ENCODE measurements at places on chromosomes 6 and 20. TPM values are rescaled to one million over a fixed set of nuclear protein-coding genes. Genes with fewer than 3 reads are reported as not detected.

The SLC22A7 gene
- total RNA-seq: not detected

GRCh38 chr20:9075264-9076095, 6.6 kb downstream of the PLCB4 start:
- peak; percentile 63 for DNase-seq

The MCCD1 gene
- 0.15 TPM for total RNA-seq

- no peak for DNase-seq
These were observed 108.5 kb upstream of the NHSL1 start for GRCh38 chr6:138607478-138608433.

- DNase-seq: peak; percentile 82
These were observed 165.8 kb upstream of the CITED2 start for GRCh38 chr6:139540276-139540675.

GRCh38 chr6:31272436-31272835, 544 bp upstream of the HLA-C start:
- peak; percentile 8 for DNase-seq

DNA sequence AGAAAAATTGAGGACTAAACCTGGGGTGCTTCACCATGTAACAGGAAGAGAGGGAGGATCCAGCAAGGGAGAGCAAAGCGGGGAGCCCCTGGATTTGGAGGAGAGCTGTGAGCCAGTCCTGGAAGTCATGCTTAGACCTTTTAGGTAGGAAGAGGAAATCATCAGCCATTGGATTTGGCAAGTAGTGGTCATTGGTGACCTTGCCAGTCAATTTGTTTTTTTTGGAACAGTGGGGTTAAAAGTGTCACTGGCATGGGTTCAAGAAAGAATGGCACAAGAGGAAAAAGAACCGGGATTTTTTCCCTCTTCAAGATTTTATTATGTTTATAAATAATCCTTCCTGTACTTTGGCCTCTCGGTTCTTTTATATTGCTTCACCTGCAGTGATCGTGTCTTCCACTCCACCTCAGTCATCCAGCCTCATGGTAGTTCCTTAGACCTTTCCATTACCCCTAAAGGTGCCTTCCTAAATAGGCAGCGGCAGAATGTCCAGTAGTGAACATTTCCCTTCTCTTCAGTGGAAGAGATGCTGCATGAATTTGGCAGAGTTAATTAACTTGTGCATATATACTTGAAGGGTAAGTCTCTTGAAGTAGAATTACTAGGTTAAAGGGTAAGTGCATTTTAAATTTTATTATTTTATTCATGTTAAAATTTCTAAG, 124.7 kb downstream of the QKI start:
- no peak for DNase-seq

The RIN2 gene
- total RNA-seq: 56.1 TPM

- no peak for DNase-seq
These were observed 8.7 kb downstream of the SNX21 start for GRCh38 chr20:45842169-45842812.

- peak; percentile 57 for DNase-seq
These were observed 173.7 kb downstream of the MBOAT1 start for GRCh38 chr6:20038410-20039204.

- no peak for DNase-seq
These were observed 667.5 kb downstream of the UTRN start for GRCh38 chr6:144952456-144953240.

DNA sequence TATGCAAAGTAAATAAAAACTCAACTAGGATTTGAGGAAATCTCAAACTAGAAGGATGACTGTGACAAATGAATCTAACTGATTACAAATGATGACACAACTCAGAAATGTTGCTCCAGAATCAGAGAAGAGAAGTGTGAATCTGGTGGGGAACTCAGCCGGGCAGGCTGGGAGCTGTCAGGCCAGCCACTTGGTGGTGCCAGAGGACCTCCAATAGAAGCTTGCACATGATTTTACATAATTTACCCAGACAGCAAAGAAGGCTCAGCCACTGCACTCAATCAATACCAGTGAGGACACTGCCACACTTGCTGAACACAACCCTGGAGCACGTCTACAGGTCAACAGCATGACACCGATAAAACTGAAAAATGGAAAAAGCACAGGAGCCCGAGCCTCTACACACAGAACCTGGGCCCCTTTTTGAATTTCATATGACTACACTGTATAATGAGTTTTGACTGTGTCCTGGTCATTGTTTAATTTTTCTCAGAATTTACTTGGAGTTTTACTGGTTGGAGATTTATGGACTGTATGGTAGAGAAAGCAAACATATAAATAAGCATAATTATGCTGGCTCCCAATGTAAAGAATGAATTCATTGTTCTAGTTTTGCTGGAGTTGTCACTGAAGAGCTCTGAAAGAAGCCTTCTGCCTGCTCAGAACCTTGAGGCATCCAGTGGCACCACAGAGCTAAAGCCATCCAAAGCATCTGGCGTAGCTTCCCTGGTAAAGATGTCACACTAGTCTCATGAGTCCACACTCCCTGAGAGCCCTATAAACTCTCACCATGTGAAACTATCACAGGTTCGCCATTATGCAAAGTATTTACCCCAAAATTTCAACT, 296.5 kb downstream of the THBS2 start:
- peak; percentile 53 for DNase-seq
